ENCODE measurements at places on chromosomes 2 and 18.

- DNase-seq: no peak
These were observed 758.4 kb upstream of the GCFC2 start for GRCh38 chr2:76469066-76469465.

GRCh38 chr2:240245184-240245583 is 104.7 kb upstream of the OTOS start:
- no peak for DNase-seq

- no peak for DNase-seq
These were observed 33.0 kb upstream of the GATA6 start for GRCh38 chr18:22136395-22136794.

DNA sequence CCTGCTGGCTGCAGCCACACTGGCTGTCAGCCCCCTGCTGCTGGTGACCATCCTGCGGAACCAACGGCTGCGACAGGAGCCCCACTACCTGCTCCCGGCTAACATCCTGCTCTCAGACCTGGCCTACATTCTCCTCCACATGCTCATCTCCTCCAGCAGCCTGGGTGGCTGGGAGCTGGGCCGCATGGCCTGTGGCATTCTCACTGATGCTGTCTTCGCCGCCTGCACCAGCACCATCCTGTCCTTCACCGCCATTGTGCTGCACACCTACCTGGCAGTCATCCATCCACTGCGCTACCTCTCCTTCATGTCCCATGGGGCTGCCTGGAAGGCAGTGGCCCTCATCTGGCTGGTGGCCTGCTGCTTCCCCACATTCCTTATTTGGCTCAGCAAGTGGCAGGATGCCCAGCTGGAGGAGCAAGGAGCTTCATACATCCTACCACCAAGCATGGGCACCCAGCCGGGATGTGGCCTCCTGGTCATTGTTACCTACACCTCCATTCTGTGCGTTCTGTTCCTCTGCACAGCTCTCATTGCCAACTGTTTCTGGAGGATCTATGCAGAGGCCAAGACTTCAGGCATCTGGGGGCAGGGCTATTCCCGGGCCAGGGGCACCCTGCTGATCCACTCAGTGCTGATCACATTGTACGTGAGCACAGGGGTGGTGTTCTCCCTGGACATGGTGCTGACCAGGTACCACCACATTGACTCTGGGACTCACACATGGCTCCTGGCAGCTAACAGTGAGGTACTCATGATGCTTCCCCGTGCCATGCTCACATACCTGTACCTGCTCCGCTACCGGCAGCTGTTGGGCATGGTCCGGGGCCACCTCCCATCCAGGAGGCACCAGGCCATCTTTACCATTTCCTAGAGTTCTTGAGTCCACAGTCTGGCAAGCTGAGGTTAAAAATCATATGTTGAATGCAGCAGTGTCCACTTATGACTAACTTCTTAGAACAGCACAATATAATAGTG is 741 bp downstream of the GPR148 start:
- no peak for DNase-seq

GRCh38 chr2:237860273-237860935 is 981 bp downstream of the RAMP1 start:
- no peak for DNase-seq

DNA sequence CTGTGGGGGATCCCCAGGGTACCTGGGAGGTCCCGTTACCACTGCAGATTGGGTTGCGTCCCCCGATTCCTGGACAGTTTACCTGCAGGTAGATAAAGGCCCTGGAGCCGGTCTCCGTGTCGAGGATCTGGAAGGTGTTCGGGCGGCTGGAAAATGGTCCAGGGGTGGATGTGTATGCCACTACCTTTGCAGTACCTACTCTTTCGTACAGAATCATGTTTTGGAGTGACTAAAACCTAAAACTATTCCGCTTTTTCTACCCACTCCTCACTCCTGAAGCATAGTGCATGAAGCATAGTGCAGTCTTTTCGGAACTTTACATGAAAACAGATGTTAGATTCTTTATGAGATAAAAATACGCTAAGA is 418 bp downstream of the WDR75 start:
- no peak for DNase-seq

DNA sequence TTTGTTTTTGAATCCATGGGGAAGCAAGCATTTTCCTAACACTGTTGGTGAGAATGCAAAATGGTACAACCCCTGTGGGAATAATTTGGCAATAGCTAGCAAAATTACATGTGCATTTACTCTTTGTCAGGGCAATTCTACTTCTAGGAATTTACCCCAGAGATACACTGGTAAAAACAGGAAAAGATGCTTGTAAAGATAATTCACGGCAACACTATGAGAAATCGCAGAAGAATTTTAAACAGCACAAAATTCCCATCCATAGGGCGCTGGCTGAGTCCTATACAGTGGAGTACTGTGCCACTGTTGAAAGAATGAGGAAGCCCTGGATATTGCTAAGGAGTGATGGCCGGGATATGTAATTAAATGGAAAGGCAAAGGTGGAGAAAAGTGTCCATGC is 75.8 kb downstream of the DGKD start:
- no peak for DNase-seq

DNA sequence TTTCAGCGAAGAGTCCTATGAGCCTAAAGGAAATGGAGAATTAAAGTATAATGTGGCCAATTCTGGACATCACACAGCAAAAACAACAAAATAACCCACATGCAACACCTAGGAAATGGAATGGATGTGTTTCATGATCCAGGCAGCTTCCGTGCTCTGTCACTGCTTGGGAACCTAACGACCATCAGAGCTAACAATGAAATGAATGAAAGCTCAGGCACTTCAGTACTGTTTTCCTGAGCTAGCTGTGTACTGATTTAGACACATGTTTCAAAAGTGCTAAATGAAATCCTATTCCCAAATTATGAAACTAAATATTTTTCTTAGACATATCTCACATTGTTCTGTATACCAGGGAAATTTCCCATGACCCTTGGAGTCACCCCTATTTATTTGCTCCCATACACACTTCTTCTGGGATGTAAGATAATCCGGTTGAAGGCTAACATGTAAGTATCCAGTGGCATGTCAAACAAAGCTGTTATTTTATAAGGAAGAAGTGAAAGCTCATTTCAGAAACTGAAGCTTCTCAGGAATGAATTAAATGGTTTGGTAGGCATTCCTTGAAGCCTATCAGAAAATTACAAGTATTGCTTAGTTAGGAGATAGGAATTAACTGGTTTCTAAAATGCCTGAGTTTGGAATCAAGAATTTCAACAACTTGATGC is 108.5 kb upstream of the RND3 start:
- DNase-seq: no peak

GRCh38 chr2:36407413-36407812 is 51.8 kb downstream of the CRIM1 start:
- DNase-seq: no peak

DNA sequence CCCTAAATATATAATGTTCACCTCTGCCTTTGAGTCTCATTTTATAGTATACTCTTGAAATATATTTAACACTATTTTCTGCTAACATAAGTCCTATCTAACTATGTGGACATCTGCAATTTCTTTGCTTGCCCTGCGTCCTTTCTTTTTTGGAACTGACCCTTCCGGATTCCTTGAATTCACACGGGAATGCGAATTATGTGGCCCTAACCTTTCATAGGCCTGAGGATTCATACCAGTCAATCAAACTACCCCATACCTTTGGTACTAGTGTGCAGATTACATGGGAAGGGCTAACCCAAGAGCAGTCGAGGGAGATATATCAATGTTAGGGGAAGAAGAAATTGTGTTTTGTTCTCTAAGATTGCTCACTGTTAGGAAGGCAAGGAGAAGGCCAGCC is 56.4 kb downstream of the NRXN1 start:
- no peak for DNase-seq

DNA sequence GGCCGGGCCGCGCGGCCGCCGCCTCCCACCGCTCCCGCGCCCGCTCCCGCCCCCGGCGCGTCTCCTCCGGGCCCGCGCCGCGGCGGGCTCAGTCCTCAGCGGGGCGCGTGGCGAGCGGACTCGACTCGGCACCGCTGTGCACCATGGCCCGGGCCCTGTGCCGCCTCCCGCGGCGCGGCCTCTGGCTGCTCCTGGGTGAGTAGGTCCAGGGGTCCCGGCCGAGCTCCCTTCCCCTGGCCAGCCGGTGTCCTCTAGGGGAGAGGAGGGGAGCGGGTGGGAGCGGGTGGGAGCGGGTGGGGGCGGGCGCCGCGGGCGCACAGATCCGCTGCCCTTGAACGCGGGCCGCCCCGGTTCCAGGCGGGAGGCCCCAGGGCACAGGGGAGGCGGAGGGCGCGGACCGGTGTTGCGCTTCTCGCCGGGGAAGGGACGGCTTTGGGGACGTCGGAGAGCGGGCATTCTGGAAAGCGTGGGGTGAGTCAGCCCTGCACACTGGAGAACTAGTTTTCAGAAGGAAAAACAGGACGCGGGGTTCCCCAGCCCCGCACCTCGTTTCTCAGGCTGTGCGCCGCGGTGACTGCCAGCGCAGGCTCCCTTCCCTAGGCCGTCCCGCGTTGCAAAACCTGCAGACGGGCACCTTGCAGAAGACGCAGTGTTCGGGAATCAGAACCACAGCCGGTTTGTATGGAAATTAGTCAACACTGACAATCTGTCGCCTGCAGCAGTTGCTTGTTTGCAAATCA is at the start of gene RAMP1:
TSS of gene RAMP1 (plus strand) at position 91 of the 740 bp plus-strand sequence. CDS start at position 144, 53 bp downstream.
- no peak for DNase-seq

DNA sequence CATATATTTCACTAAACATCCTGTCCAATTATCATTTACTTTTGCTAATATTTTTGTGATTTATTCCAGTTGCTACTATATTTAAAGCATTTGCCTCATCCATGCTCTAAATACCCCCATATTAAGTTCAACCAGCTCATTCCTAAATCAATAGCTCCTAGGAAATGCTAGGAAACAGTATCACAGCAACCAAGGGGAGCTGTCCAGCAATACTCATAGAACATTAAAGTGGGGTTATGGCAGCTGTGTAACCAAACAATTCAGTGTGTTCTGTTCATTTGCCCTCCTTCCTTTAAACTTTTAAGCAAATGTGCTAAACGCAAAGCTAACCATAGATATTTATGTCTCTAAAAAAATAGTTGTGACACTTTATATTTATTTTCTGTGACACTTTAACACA is 41.1 kb downstream of the ACVR1C start:
- no peak for DNase-seq

DNA sequence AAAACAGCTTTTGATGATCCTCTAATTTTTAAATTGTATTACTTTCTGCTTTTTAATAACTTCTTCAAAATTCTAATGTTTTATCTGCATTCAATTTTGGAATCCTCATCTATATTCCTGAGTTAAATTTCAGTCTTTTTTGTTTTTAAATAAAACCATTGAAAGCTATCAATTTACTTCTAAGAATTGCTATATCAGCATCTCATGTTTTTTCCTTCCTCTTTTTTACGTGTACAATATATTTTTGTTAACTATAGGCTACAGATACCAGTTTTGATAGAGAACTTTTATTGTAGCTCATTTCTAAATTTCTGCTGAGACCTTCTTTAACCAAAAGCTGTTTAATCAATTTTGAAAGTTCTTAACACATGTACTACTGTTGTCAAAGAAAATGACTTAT is 84.5 kb downstream of the SS18 start:
- no peak for DNase-seq

GRCh38 chr2:19246496-19246895 is 111.9 kb downstream of the OSR1 start:
- no peak for DNase-seq

DNA sequence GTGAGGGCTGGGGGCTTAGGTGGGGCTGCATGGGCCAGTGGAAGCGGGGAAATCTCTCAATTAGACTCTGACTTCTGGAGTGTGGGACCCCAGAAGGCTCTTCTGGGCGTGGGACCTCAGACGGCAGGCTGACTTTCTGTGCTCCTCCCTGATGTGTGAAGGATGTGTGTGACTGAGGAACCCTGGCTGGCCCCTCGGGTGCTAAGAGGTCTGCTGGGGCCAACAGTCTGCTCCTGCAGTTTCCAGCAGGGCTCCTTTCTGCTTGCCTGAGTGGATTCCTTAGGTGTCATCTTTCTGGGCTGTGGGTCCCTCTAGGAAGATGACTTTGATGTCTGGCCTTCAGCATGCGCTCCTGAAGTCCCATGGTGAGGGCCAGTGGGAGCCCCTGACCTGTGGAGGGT is 167.5 kb downstream of the DYSF start:
- DNase-seq: peak; percentile 10

GRCh38 chr2:45178854-45179253 is 169.6 kb upstream of the SIX2 start:
- no peak for DNase-seq

DNA sequence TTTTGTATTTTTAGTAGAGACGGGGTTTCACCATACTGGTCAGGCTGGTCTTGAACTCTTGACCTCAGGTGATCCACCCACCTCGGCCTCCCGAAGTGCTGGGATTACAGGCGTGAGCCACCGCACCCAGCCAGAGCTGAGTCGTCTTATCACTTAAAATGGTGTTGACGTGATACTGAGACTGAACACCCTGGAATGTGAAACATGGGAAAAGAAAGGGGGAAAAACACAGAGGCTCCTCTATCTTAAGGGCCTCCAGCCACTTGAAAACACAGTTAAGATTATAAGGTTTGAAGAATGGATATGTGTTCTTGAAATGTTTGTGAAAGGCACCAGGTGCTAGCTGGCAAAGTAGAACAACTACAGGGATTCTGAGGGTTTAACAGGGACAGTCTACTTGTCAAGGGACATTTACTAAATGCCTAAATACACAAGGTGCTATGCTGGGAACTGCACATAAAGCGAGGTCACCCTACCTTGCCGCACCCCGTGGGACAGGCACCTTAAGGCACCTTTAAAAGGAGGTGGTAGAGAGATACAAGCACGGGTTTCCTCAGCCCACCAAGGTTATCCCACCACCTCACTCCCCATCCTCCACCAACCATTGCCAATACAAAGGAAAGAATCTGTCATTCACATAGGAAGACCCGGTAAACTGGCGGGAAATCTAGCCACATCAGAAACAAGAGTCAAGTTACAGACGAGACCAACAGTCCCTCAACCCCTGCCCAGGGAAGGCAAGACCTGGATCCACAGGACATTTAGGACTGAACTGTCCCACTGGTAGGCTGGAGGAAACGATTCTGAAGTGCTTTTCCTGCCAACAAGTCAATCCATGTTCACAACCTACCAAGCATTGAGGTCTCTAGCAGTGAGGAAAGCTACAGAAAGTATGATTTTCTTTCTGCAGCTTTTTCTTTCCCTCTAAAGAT is 43.4 kb downstream of the STK39 start:
- no peak for DNase-seq

GRCh38 chr2:174617120-174617519 is 19.5 kb upstream of the WIPF1 start:
- no peak for DNase-seq
